Sigmoid colon (tissue), 7 donors: ENCODE measurements at places on chromosomes 5 and 9. TPM values are rescaled to one million over a fixed set of nuclear protein-coding genes. Genes with fewer than 3 reads are reported as not detected.
A peak's percentile ranks its signal among the peaks of the same experiment; 100 is the strongest.

- no peak for DNase-seq
Observed at GRCh38 chr5:101796427-101796826, 499.7 kb downstream of the SLCO4C1 start.

DNA sequence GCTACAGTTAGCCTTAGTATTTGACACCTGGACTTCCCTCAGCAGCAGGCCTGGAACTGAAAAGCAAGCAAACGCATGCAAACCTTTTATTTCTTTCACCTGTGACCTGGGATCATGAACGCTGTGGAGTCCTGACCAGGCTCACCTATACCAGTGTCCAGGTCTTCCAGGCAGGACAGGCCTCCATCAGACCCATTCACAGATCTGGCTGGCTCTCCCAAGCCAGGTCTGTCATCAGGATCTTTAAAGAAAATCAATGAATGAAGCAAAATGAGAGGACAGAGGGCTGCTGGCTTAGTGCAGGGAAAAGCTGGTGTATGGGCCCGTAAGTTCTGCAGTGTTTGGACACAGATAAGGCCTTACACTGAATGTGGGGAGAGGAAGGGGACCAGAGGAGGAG lies 96.3 kb upstream of the CPEB4 start:
- no peak for DNase-seq

GRCh38 chr9:137642118-137642601 lies 23.4 kb downstream of the EHMT1 start:
- DNase-seq, result no peak

DNA sequence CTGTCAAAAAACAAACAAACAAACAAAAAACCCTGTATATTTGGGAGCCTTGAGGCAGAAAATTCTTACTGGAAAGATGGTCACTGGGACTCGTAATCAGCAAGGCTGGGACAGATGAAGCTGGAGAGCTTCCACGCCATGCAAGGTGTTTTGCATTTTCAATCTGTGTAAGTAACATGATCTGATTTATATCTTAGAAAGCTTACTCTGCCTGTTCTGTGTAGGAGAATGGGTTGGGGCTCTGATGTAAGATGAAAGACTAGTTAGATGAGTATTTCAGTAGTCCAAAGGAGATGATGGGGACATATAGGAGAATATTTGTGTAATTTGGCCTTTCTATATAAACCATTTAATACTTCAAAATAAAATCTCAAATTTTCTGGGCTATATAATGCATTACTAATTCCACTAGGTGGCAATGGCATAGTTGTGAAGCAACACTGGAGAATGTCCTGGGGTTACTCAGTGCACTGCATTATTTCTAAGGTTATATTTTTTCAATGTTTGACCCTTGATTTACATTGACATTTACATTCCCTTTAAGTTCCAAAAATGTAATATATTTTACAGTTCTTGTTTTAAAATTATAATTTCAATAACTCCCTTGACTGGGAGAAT lies 21.9 kb upstream of the FSD1L start:
- no peak for DNase-seq

DNA sequence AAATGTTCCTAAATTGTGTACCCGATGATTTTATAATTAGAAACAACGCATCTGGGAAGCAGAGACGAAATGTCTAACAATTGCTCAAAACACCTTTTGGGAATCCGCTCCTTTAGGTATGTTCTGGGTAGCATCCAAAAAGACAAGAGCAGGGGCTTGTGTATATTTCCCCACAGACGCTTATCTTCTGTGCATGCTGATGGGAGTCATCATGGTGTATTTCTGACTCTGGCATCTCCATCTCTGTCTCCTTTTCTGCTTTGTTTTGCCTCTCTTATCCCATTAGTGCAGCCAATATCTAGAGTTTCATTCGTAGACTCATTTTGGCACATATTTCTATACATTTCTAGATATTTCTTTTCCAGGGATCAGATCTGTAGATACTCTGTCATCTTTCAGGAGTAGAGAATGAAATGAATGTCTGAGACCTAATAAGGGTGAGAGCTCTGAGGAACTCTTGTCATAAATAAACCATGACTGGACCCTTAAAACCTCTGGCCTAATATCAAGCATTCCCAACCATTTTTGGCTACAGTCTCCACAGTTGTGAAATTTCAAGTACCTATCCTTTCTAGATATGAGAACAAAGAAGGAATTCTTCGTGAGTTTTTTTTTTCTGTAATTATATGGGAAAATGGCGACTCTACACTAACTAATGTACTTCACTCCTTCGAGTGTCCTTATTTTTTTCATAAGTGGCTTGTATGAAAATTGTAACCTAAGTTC lies 508.2 kb downstream of the ACTL7B start:
- no peak for DNase-seq

DNA sequence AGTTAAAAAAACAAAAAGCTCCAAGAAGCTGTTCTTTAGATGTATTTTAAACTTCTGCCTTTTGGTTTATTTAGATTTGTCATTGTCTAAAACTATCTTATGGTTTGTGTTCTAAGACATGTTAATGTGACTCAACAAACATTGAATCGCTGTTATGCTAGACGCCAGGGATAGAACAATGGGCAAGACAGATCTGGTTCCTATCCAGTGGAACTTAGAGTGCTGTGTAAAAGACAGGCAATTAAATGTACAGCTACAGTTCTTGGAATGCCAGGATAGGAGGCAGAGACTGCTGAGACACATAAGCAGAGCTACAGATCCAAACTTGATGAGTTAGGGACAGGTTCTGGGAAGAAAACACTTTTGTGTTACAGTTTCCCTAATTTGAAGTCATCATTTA lies 22.4 kb downstream of the LYRM7 start:
- DNase-seq, result no peak

GRCh38 chr9:137168904-137169856 lies 671 bp downstream of the LRRC26 start:
- no peak for DNase-seq

DNA sequence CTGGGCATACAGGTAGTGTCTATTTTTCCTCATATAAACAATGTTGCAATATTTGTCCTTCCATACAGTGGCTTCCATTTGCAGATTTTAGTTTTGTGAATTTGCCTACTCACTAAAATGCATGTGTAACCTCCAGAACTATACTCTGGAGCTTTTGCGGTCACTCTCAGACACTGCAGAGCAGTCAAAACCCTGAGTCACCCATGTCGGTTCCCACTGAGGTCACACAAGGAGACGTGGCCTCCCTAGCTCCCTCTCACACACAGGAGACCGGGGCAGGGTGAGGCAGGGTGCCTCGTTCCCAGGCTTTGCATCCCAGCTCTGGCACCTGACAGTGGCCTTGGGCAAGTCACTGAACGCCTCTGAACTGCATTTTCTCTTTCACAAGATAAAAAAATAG lies 55.5 kb upstream of the ZNF354A start:
- peak; percentile 21 for DNase-seq

DNA sequence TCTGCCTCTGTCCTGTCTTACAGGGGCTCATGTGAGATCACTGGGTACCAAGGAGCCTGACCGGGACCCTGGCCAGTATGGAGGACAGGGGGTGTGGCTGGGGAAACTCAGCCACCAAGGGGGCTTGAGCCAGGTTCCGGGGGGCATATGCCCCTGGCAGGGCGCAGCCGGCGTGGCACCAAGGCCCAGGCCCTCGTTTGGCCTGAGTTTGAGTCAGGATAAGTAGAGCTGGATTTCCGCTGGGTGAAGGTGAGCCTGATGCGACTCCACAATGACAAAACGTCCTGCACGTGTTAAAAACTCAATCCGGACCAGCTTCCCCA lies 616 bp upstream of the TSPAN17 start:
- no peak for DNase-seq

DNA sequence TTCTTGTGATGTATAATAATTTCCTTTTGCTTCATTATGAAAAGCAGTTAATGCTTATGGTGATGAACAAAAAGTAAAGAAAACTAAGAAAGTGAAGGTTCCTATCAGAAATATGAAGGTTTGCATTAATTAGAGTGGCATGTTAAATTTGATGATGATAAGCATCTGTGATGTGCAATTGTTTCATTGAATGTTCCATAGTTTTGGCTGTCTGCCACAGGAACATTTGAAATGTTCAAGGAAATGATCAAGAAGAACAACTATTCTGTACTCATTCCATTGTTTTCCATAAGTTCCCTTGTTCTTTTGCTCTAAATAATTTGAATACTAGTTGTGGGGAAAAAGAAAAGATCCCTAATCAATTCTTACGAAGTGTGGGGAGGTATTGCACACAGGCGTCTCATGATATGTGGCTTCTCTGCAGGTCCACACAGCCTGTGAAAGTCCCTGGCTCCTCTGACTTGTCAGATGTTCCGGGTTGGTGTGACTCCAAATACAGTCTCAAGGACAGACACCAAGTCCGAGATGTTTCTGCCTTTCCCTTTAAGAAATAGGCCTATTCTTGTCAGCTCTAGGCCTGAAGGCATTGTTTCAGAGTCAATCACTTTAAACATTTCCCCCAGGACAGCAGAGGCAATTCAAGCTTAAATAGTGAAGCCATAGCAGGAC lies 152.6 kb upstream of the MAST4 start:
- no peak for DNase-seq

- no peak for DNase-seq
Observed at GRCh38 chr9:16410601-16411280, 459.7 kb downstream of the BNC2 start.

DNA sequence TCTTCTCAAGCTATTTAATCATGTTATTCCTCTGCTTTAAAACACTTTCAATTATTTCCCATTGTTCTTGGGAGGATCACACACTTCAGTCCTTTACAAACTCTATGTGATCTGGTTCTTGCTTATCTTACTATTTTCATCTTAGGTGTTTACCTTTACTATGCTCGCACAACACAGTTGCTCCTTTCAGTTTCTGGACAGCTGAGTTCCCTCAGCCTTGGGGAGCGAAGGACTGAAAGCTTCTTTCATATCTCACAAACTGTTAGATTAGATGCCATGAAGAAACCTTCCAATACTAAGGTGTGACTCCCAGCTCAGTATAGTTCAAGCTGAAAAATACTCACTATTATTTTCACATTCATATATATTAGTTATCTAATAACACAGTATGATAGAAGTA lies 117.9 kb downstream of the CDC42SE2 start:
- no peak for DNase-seq

DNA sequence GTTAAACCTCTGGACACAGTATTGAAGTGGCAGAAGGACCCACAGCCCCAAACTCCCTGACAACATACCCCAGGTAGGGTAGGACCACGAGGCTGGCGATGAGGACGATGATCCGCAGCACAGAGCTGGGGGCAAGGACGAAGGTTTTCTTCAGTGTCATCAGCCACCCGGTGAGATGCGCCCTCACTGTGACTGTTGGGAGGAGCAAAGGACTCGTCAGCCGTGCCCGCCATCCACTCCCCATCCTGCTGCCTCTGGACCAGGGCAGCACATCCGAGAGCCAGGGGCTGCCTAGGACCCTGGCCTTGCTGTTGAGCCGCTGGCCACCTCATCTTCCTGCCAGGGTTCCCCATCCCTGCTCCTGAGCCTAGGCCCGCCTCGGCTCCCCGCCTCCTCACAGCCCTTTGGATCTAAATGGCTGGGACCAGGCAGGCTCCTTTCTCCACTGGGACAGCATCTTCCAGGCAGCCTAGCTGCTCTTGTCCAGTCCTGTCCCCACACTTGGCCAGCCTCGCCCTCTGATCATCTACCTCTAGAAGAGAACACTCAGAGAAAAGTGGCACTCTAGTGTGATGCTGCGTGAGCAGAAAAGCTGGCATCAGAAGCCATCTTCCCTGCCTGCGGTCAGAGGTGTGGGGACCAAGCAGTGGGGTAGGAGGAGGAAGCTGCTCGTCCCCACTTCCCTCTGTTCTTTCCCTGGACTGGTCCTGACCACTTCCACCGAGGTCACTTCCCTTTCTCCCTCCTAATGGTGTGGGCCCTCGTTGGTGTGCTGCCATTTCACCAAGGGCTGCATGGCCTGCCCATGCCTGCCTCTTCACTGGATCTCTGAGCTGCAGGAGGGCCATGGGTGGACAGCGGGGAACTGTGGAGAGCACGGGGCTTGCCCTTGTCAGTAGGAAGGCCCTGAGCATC lies 49.2 kb downstream of the OTULIN start:
- DNase-seq, result no peak

- no peak for DNase-seq
Observed at GRCh38 chr5:79793722-79794121, 104.1 kb downstream of the CMYA5 start.

GRCh38 chr9:27519466-27520465 lies 4.3 kb upstream of the IFNK start:
- no peak for DNase-seq

- DNase-seq, result no peak
Observed at GRCh38 chr5:146902471-146902870, 23.9 kb upstream of the PPP2R2B start.

The PROB1 gene
- 0.36 TPM for total RNA-seq

The CNTNAP3B gene
- 52.0 TPM for total RNA-seq

The SEMA4D gene
- 9.4 TPM for total RNA-seq

The PCDHGA1 gene
- 1.2 TPM for total RNA-seq

The LCN9 gene
- total RNA-seq, result not detected

The ADCY2 gene
- total RNA-seq, result 4.4 TPM

The CENPK gene
- total RNA-seq, result not detected

The IL31RA gene
- 3.3 TPM for total RNA-seq
